Heart right ventricle (tissue), 16 donors: ENCODE measurements at places on chromosomes 5 and 9.

DNA sequence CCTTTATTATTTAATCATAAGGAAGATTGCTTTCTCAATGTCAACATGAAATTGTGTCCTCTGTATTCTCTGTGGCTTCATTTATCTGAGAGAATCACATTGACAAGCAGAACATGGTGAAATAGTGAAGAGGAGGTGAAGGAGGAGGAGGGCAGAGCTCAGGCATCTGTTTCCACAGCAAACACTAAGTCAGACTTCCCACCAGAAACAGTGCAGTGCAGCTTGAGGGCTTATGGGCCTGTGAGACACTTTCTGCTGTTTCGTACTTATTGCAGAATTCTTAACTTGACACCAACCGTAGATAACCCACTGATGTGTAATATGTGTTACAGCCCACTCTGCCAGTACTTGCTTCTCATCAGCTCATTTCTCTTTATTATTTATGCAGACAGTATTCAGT is 386.3 kb downstream of the DIRAS2 start:
- no peak overlapping the region for H3K27ac ChIP-seq
- no peak for DNase-seq
- H3K27me3 ChIP-seq = no peaks in the 10 kb centered on the region
- no peaks in the 10 kb centered on the region for H3K36me3 ChIP-seq
- H3K4me3 ChIP-seq = no peak overlapping the region
- no peaks in the 10 kb centered on the region for H3K4me1 ChIP-seq

GRCh38 chr5:129622531-129622930 is 125.4 kb upstream of the MINAR2 start:
- no peaks in the 10 kb centered on the region for H3K4me1 ChIP-seq
- H3K27ac ChIP-seq = no peak overlapping the region
- no peaks in the 10 kb centered on the region for H3K27me3 ChIP-seq
- no peaks in the 10 kb centered on the region for H3K36me3 ChIP-seq

GRCh38 chr5:158889007-158889406 is 210.7 kb downstream of the EBF1 start:
- H3K4me3 ChIP-seq = no peak overlapping the region
- DNase-seq = no peak
- H3K36me3 ChIP-seq = no peaks in the 10 kb centered on the region
- no peak overlapping the region for H3K27ac ChIP-seq
- peaks cover 3% of the 10 kb centered on the region for H3K27me3 ChIP-seq

DNA sequence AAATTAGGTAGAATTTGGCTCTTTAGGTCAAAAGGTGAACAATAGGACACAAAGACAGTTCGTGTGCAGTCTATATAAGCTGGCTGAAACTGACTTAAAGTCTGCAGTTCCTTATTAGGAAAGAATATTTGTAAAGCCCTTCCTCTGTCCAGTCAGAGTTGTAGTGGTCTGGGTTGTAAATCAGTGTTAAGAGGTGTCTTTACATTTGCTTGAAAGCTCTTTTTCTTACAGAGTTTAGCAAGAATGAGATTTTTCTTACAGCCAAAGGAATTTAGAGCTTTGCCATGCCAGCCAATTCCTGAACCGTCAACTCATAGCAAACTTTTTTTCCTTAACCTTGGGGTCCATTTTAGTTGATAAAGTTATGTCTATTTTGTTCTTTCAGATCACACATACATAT is 786.1 kb upstream of the CTNND2 start:
- H3K4me3 ChIP-seq = no peak overlapping the region
- no peaks in the 10 kb centered on the region for H3K36me3 ChIP-seq
- no peaks in the 10 kb centered on the region for H3K4me1 ChIP-seq
- no peak overlapping the region for H3K27ac ChIP-seq

- H3K27me3 ChIP-seq = no peaks in the 10 kb centered on the region
- H3K27ac ChIP-seq = no peak overlapping the region
- no peak overlapping the region for H3K4me3 ChIP-seq
These were observed 17.2 kb downstream of the PITX1 start for GRCh38 chr5:135016861-135017290.

GRCh38 chr9:123406016-123406415 is 50.0 kb downstream of the CRB2 start:
- no peak for DNase-seq
- peaks cover 5% of the 10 kb centered on the region for H3K4me1 ChIP-seq
- no peak overlapping the region for H3K27ac ChIP-seq

DNA sequence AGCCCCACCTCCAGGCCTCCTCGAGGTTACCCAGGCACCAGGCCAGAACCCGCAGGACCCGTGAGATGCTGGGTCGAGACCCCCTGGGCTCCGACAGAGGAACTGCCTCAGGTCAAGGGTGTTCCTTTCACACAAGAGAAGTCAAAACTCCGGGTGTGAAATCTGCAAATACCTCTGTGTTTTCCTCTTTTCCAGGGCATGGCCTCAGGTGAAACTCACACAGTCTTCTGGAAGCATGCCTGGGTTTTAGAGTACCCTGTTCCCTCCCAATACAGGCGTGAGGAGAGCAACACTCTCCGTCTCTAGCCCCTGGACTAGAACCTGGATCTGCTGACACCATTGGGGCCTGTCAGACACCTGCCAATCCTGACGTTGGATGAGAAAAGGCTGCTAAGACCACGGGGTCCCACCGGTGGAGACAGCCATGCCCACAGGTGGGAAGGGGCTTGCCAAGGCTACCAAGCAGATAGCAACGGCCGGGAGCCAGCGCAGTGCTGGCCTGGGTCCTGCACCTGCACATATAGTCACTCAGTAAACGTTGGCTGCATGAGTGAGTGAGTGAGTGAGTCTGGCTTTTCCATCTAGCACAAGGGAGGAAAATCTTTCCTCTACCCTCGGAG is 182.0 kb upstream of the PPP1R26 start:
- no peak overlapping the region for H3K4me3 ChIP-seq
- DNase-seq = no peak
- no peak overlapping the region for H3K27ac ChIP-seq
- peaks cover 32% of the 10 kb centered on the region for H3K27me3 ChIP-seq
- no peaks in the 10 kb centered on the region for H3K4me1 ChIP-seq

DNA sequence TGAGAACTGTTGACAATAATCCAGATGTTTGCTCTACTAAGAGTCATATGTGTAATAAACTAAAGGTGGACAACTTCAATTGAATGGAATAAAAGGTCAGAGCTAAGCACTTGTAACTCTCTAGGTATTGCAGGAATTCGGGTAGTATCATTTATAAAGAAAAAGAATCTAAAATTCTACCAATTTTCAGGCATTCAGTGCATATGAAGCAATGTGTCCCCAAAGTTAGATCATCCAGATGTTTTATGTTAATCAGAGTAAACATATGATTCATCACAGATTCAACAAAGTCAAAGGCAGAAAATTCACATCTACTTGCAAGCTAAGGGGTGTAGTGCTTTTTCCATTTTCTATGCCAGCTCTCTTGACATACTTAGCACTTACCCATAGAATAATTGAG is 477.1 kb downstream of the PDE4D start:
- H3K27ac ChIP-seq = no peak overlapping the region
- no peaks in the 10 kb centered on the region for H3K4me1 ChIP-seq
- no peak overlapping the region for H3K4me3 ChIP-seq

- no peaks in the 10 kb centered on the region for H3K4me1 ChIP-seq
- no peak for DNase-seq
- H3K36me3 ChIP-seq = no peaks in the 10 kb centered on the region
- H3K4me3 ChIP-seq = no peak overlapping the region
- no peaks in the 10 kb centered on the region for H3K27me3 ChIP-seq
These were observed 659.8 kb upstream of the MEF2C start for GRCh38 chr5:89542736-89543135.

GRCh38 chr9:2209400-2209799 is 194.3 kb downstream of the SMARCA2 start:
- H3K4me3 ChIP-seq = no peak overlapping the region
- H3K36me3 ChIP-seq = no peaks in the 10 kb centered on the region
- no peak for DNase-seq
- H3K4me1 ChIP-seq = no peaks in the 10 kb centered on the region
- no peaks in the 10 kb centered on the region for H3K27me3 ChIP-seq

- no peak overlapping the region for H3K4me3 ChIP-seq
- H3K27me3 ChIP-seq = no peaks in the 10 kb centered on the region
- no peak overlapping the region for H3K27ac ChIP-seq
- no peak for DNase-seq
- H3K36me3 ChIP-seq = no peaks in the 10 kb centered on the region
These were observed 60.9 kb downstream of the DOCK2 start for GRCh38 chr5:169697976-169698375.

- H3K27ac ChIP-seq = peak overlapping the region; percentile 51
- no peak overlapping the region for H3K4me3 ChIP-seq
- H3K4me1 ChIP-seq = peaks cover 10% of the 10 kb centered on the region
- DNase-seq = no peak
- no peaks in the 10 kb centered on the region for H3K36me3 ChIP-seq
These were observed 10.1 kb upstream of the MOB3B start for GRCh38 chr9:27539479-27540441.

DNA sequence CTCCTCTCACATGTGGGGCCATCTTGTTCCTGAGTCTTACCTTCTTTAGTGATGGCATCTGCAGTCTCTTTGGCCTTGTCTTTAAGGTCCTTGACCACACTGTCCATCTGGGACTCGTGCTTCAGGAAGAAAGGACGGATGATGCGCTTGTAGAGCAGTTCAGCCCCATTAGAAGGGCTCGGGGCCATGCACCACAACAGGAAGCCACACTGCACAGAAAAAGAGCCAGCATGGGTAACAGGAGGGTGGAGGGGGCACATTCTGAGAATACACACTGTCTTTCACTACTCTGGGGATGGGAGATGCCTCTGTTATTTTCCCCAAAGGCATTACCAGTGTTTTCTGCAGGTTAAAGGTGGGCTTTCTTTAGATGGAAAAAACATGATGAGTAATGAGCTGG is 25.9 kb downstream of the SRP19 start:
- no peak for DNase-seq
- H3K4me3 ChIP-seq = no peak overlapping the region
- no peak overlapping the region for H3K27ac ChIP-seq
- H3K36me3 ChIP-seq = no peaks in the 10 kb centered on the region
- H3K4me1 ChIP-seq = peaks cover 4% of the 10 kb centered on the region

- peaks cover 7% of the 10 kb centered on the region for H3K4me1 ChIP-seq
- no peaks in the 10 kb centered on the region for H3K27me3 ChIP-seq
- DNase-seq = no peak
- H3K36me3 ChIP-seq = no peaks in the 10 kb centered on the region
These were observed 30.2 kb downstream of the BRINP1 start for GRCh38 chr9:119339056-119339455.

DNA sequence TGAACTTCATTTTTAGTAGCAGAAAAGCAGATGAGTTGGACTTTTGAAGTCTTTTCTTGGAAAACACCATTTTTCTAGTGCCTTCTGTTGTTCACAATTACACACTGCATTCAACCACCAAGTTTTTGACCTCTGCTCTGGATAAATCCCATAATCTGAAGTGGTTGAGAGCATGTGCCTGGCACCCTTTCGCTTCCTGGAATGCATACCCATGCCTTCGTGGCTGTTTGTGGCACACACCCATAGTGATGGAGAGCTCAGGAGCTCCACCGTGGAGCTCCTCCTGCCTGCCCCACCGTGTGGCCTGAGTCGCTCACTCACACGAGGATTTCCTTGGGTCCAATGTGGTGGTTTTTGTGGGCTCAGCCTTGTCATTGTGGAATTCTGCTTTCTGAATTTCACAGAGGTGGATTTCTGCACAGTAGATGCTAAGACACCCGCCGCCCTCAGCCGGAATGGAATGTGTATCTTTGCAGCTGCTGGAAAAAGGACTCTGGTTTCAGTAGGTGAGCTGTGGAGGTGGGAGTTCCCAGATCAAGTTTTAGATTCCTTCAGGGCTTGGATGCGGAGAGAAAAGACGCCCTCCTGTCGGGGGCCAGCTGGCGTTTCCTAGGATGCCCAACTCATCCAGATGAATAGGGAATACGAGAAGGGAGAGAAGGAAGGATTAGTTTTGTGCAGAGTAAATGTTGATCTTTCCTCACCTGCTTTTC is 500.4 kb downstream of the IRX1 start:
- no peak overlapping the region for H3K27ac ChIP-seq
- peaks cover 5% of the 10 kb centered on the region for H3K27me3 ChIP-seq
- DNase-seq = no peak
- H3K4me3 ChIP-seq = no peak overlapping the region
- H3K36me3 ChIP-seq = no peaks in the 10 kb centered on the region
- peaks cover 6% of the 10 kb centered on the region for H3K4me1 ChIP-seq

DNA sequence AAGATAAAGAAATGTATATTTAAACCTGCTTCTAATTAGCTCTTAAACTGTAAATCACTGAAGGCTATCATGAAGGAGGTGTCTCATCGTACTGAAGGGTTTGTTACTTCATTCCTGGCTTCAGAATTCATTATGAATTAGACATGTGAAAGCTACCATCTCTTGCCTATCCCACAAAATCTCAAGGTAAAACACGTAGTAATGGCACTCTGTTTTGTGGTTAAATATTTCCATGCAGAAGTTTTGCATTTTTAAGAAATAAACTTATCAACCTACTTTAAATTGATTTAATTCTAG is 490.7 kb upstream of the NUDT12 start:
- H3K4me3 ChIP-seq = no peak overlapping the region
- DNase-seq = no peak
- H3K27ac ChIP-seq = no peak overlapping the region

- H3K4me1 ChIP-seq = no peaks in the 10 kb centered on the region
- peaks cover 21% of the 10 kb centered on the region for H3K27me3 ChIP-seq
- no peak overlapping the region for H3K4me3 ChIP-seq
- no peak for DNase-seq
- H3K27ac ChIP-seq = no peak overlapping the region
- no peaks in the 10 kb centered on the region for H3K36me3 ChIP-seq
These were observed 117.7 kb upstream of the MSX2 start for GRCh38 chr5:174606646-174607045.

- H3K27me3 ChIP-seq = no peaks in the 10 kb centered on the region
- no peak for DNase-seq
- H3K4me3 ChIP-seq = no peak overlapping the region
- H3K36me3 ChIP-seq = no peaks in the 10 kb centered on the region
- H3K27ac ChIP-seq = peak overlapping the region; percentile 60
- peaks cover 21% of the 10 kb centered on the region for H3K4me1 ChIP-seq
These were observed 193.2 kb downstream of the MAPKAP1 start for GRCh38 chr9:125513668-125514413.

- H3K4me3 ChIP-seq = no peak overlapping the region
- H3K27ac ChIP-seq = no peak overlapping the region
- H3K4me1 ChIP-seq = no peaks in the 10 kb centered on the region
- no peak for DNase-seq
- peaks cover 10% of the 10 kb centered on the region for H3K36me3 ChIP-seq
These were observed 8.1 kb downstream of the OSMR start for GRCh38 chr5:38853753-38854470.

DNA sequence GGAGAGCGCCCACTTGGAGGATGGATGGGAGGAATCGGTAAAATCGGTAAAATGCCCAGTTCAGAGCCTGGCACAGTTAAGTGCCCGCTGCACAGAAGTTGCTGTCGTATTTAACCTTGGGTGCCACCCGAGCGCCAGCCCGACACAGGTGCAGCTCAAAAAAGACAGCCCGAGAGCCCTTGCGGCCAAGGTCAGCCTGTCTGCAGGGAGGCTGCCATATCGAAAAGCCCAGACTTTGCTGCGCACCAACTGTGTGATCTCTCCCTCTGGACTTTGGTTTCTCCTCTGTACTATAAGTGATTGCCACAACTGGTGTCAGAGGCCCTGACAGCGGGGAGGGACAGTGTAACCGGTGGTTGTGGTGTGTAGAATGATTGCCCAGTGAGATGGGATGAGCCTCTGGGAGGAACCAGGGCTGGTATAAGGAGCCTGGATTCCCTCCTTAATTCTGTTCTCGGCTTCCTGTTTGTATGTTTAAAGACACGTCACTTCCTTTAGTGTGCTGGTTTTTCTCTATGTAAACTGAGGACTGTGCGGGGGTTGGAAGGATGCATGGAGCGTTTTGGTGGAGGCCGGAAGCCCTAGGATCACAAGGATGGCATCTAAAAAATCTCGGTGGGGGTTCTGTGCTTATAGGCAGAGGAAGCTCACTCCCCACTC is 792 bp downstream of the NTMT1 start:
- H3K27ac ChIP-seq = peak overlapping the region; percentile 89
- DNase-seq = no peak
